Hippocampal formation (tissue), 2 donors: ENCODE measurements at places on chromosomes 6 and 20.
A peak's percentile ranks its signal among the peaks of the same experiment; 100 is the strongest.

GRCh38 chr6:157462956-157463742 is 82.2 kb downstream of the ZDHHC14 start:
- DNase-seq = no peak

DNA sequence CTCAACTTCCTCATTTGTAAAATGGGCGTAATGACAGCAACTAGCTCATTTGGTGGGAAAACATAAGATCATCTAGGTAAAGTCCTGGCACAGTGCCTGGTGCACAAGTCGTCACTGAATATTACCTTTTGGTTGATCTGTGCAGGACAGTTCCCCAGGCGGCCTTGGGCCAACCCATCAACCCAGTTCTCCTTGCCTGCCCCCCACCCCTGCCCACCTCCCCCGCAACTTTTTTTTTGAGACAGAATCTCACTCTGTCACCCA is 99.2 kb downstream of the JPH2 start:
- DNase-seq = no peak

DNA sequence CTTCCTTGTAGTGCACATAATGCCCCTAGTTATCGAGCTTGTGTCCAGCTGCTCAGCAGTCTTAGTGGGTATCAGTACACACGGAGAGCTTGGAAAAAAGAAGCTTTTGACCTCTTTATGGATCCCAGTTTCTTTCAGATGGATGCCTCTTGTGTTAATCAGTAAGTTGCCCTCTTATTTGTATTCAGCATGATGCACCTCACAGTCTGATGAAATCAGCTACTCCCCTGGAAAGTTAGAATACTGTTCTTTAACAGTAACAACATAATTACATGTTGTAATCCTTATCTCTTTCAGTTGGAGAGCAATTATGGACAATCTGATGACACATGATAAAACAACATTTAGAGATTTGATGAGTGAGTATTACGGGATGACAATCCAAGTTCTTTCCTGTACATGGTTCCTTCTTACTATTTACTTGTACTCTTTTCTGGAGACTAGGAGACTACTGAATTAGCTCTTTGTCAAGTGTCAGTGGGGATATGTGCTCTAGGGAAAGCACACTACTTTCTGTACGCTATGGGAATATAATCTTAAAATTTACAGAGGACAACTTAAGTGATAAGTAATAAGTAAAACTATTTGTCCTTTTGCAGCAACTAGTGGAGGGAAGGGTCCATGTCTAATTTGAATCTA is 39.1 kb downstream of the PGM3 start:
- no peak for DNase-seq

DNA sequence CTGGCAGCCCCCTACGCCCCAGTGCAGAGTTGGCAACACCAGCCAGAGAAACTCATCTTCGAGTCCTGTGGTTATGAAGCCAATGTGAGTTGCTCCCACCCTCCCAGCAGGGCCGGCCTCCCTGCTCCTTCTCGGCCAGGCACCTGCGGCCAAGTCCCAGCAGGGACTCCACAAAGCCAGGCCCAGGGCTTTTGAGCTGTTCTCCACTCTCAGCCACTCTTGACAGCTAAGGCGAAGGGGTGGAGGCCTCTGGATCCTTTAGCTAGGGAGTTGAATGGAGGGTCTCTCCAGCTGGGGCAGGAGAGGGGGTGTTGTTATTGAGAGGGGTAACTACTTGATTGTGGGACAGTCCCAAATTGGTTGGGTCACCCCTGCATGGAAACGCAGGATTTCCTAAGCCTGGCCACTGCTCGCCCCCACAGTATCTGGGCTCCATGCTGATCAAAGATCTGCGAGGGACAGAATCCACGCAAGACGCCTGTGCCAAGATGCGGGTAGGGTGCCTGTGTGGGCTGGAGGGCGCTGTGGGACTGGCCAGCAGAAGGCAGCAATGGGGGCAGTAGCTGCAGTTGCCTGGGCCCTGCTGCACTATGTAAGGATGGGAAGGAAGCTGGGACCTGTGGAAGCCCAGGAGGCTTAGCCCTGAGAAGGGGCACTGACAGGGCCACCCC is 58.3 kb downstream of the TCP11 start:
- no peak for DNase-seq

DNA sequence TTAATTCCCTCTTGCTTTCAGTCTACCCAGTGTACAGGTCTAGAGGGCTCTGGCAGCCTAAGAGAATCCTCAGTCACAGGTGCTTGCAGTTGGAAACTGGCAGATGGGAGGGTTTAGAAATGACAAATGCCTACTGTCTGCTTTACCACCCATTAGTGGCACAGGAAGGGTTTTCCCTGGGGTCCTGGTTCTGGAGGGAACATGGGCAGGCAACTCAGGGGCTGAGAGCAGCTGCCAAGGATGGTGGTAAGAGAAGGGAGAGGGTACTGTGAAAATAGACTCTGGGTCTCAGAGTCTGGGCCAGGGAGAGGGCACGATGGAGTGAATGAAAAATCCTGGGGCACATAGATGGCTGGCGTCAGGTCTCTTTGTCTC is 103.5 kb downstream of the TCP11 start:
- no peak for DNase-seq

GRCh38 chr20:25195962-25196785 is 662 bp downstream of the ENTPD6 start:
- no peak for DNase-seq

DNA sequence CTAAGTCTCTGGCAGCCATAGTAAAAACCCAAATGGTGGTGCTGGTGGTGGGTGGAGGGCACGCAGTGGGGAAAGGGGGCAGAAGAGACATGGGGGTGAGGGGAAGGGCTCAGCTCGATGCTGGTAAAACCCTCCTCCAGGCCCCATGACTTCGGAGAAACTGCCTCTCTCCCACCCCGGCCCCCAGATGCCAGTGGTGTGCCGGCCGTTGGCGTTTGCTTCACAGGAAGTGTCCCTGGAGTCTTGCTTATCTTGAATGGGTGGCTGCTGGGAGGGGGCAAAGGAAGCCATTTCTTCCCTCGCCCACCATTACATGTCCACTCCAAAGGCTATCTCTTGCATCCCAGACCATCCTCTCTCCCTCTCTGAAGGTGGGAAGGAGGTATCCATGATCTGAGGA is 25.4 kb downstream of the VEGFA start:
- DNase-seq = no peak

- no peak for DNase-seq
These were observed 106.8 kb upstream of the BEND6 start for GRCh38 chr6:56848105-56848504.

- peak; percentile 45 for DNase-seq
These were observed 1.4 kb downstream of the BACH2 start for GRCh38 chr6:90294989-90295853.

DNA sequence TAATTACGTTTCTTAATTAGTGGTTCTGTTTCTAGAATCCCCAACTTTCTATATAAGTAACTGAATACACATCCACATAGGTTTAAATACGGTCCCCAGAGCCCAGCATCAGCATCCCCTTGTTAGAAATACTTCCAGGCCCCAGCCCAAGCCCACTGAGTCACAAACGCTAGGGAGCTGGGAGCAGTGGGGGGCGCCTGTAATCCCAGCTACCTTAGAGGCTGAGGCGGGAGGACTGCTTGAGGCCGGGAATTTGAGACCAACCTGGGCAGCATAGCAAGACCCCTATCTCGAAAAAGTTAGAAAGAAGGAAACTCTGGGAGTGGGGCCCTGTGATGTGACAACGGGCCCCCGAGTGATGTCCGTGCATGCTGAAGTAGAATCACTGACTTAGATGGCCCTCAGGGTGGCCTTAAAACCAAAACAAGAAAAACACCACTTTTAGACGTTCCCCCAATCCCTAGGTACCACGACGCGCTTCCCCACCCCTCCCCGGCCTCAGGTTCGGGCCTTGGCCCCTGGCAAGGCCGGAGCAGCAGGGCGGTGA is 1.3 kb upstream of the PPP1R3G start:
- no peak for DNase-seq
